ENCODE measurements at places on chromosomes 2 and 18.

GRCh38 chr2:217968023-217968422 lies 34.8 kb downstream of the TNS1 start:
- DNase-seq: no peak

DNA sequence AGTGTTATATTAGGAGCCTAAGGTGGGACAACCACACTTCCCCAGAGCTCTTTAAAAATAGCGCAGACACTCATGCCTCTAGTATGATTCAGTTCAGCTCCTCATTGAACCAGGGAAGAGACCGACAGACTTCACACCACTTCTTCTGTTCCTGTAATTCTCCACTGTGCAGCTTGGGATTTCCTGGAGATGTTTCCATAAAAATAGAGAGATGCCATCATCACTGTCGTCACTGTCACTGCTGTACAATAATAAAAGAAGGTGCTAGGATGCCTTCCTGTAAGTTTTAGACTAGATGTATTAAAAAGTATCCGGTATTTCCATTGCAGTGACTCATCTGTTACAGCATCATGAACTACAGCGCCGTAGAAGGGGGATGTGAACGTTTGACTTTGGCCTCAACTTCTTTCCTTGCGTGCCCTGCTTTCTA lies 110.9 kb downstream of the FAM210A start:
- DNase-seq: no peak

DNA sequence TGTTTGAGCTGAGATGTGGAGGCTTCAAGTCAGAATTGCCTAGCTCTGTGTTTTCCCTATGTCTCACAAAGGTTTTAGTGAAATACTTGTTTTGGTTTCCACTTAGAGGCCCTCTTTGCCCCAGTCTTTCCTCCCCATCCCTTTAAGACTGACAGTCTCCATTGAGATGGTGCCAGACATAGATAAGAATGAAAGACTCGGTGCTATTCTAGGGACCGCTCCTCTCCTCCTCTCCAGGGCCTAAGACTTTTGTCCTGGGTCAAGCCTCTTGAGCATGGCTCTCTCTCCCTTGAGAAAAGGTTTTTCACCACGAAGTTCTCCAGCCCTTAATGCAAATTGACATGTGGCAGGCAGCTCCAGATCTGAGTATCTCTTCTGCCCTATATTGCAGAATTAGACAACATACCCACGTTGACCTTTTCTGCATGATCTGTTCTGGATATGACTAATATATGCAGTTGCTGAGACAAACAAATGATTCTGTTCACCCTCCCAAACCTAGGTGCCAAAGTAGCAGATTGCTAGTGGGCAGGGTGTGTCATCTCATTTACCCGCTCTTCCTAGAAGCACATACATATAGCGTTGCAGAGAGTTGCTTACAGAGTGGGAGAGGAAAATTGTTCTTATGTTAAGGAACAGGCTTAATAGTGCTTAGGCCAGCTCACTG lies 47.5 kb upstream of the ACSL3 start:
- DNase-seq: peak; percentile 62

DNA sequence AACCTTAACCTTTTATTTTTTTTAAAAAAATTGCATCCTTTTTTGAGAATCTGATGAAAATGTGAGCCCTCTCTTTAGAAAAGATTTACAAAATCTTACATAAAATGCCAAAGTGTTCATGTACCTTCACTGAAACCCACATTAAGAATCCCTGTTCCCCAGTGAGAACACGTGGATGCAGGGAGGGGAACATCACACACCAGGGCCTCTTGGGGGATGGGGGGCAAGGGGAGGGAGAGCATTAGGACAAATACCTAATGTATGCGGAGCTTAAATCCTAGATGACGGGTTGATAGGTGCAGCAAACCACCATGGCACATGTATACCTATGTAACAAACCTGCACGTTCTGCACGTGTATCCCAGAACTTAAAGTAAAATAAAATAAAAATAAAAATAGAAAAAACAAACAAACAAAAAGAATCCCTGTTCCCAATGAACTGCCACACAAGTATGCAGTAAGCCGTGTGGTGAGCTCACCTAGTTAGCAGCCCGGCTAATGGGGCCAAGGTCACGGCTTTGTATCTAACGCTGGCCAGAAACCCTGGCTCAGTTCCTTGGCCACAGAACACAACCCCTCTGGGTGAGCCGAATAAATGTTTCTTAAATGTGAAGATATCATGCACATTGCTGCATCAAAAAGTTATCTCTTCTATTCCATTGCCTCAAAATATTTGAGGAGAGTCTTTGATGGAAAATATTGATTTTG lies 41.4 kb downstream of the CHST9 start:
- DNase-seq: no peak

All from activated CD4-positive, alpha-beta T cell treated with anti-CD3 and anti-CD28 coated beads, Interleukin-2, amount 10 ng/mL, durations not matched to agents 24 days and 14 days (primary cell).